Activated CD4-positive, alpha-beta T cell treated with anti-CD3 and anti-CD28 coated beads, Interleukin-2, amount 50 U/mL, for 24 hours (primary cell): ENCODE measurements at places on chromosomes 2 and 18.

- no peak for DNase-seq
Observed at GRCh38 chr2:47321411-47322031, 81.4 kb upstream of the MSH2 start.

DNA sequence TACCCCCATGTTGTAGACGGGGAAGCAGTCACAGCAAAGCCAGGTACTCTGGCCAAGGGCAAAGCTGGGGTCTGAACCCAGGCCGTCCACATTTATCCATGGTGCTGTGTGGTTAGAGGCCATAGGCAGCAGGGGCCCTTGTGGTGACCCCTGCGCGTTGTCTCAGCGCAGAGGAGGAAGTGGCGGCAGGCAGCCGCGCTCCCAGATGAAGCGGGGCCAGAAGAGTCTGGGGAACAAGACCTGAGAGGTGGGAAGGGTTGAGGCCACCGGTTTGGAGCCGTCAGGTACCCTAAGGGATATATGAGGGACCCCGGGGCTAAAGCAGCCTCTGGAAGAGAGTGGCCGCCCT is 770 bp downstream of the ZNF396 start:
- no peak for DNase-seq

- peak; percentile 74 for DNase-seq
Observed at GRCh38 chr2:64522843-64523428, 1.2 kb upstream of the AFTPH start.

DNA sequence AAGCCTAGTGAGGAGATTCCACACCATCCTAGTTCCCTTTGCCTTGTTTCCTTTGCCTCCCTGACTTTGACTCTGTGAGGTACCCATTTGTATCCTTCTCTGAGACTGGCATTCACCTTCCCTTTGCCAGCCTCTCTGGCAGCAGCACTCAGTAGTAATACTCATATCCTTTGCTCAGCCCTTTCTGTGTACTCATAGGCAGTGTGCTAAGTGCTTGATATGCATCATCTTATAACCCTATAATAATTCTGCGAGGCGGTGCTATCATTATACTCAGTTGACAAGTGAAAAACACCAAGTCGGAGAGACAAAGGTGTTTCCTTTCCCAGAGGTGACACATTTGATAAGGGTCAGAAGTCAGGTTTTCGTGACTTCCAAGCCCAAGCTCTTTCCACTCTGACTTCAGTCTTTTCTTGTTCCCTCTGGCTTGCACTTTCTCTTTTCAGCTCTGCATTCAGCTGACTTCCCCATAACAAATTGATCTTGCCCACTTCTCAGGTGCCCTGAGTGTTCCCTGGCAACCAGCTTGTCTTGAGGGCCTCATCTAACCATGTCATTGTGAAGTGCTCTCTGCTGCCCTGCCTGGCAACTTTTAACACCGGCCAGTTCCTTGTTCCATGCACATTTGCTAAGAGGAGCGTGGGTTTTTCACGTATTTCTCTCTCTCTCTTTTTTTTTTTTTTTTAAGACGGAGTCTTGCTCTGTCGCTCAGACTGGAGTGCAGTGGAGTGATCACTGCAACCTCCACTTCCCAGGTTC is 94.5 kb upstream of the UPP2 start:
- DNase-seq, result no peak

DNA sequence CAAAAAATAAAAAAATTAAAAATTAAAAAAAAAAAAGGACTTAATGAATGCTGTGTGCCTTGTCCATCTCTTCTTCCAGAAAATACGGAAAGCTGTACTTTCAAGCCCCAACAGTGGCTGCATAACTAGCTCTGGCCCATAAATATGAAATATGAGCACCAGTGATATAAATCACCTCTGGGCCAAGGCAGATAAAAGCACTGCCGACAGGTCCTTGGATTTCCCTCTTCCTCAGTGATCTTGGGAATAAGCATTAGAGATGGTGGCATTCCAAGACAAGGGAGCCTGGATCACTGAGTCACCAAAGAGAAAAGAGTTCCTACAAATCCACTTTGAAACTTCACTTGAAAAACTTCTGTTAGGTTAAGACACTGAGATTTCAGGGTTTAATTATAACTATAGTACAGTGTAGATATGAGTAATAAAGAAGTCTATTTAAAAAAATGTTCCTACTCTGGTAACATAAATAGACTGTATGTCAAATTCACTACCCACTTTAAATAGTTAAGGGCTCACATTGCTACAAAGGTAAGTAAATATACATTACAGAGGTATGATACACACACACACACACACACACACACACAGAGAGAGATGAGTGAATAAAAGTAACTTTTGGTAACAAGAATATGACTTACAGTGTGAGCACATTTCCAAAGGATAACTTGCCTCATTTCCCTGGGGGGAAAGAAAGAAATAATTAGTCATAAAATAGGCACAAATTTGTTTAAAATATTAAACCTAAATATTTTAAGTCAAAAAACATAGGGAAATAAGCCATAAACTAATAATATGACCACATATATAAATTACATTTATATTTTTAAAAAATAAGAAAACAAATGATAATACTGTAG is 35.6 kb downstream of the PPP3R1 start:
- no peak for DNase-seq

- DNase-seq, result no peak
Observed at GRCh38 chr2:134191835-134192234, 62.0 kb upstream of the MGAT5 start.

GRCh38 chr2:240614391-240614790 is 10.9 kb upstream of the GPR35 start:
- no peak for DNase-seq

DNA sequence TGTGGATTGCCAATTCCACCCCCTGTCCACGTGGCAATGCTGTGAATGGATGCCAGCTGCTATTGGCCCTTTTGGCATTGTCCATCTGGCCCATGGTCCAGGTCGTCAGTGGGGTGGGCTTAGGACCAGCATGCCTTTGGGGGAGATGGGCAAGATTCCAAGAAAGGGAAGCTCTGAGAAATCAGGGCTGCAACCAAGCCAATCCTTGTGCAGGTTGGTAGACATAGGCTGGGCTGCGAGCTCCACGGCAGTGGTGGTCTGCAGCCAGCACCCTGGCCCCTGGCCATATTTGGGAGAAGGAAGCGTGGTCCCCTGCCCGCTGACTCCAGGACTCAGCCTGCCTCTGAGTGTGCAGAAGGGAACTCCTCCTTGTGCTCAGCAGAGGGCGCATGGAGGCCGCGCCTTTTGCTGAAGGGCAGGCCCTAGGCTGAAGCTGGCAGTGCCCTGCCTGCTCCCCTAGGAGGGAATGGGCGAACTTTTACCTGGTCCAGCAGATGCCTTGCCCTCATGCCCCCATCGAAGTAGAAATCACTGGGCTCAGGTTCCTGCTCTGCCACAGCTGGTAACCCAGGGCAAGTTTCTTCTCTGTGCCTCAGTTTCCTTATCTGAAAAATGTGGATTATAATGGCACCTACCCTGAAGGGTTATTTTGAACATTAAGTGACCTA is 5.4 kb downstream of the SPR start:
- DNase-seq, result peak; percentile 47

DNA sequence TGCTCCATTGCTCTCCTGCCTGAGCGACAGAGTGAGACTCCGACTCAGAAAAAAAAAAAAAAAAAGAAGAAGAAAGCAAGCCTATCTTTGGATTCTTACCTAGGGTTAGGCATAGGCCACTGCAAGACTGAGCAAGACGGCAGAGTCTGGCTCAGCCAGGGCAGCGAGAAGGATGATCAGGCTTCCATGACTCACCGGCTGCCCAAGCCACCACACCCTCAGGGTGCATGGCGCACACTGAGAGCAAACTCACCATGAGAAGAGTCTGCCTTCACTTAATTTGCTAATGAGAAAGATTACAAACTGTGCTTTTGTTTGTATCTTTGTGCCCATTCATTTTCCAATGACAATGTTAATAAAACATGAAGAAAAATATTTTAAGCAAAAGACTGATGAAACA is 8.2 kb downstream of the FAM110C start:
- DNase-seq, result no peak

DNA sequence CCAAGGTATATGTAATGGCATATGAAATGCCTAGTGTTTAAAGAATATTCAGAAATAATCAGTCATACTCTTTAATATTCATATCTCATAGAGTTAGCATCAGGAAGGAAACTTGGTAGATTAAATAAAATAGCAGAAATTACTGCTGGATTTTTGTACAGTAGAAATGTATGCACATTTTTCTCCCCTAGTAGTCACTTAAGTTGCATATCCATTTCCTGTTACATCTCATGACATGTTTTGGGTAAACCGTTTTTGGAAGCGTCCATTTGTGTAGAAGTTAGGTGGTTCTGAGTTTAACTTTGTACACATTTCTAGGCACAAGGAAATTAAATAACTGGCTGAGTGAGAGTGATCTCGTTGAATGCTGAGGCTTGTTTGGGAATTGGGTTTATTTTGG is 21.9 kb downstream of the NEDD4L start:
- DNase-seq, result no peak

DNA sequence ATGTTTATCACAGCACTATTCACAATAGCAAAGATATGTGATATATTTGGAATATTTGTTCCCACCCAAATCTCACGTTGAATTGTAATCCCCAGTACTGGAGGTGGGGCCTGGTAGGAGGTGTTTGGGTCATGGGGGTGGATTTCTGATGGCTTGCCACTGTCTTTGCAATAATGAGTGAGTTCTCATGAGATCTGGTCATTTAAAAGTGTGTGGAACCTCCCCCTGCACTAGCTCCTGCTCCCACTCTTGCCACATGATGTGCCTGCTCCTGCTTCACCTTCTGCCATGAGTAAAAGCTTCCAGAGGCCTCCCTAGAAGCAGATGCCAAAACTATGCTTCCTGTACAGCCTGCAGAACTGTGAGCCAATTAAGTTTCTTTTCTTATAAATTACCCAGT is 72.2 kb upstream of the DYNC1I2 start:
- no peak for DNase-seq

DNA sequence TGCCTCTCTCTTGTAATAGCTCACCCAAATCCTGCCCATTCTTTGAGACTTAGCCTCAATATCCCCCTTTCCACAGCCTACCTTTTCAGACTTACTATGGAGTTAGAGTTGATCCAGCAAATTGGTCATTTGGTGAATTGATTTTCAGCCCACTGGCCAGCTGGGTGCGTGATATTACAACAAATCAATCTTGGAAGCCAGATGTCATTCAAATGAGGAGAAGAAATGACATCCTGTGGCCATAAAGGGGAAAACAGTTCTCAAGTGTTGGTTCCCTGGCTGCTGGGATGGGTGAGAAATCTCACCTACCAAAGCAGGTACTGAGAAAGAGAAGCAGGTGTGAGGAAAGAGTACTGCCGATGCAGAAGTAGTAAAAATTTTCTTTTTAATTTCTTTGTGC is 36.7 kb upstream of the FOXI3 start:
- DNase-seq, result no peak

GRCh38 chr2:205540036-205540435 is 142.3 kb upstream of the NRP2 start:
- DNase-seq, result no peak

GRCh38 chr2:85062565-85062964 is 70.6 kb upstream of the TCF7L1 start:
- no peak for DNase-seq

DNA sequence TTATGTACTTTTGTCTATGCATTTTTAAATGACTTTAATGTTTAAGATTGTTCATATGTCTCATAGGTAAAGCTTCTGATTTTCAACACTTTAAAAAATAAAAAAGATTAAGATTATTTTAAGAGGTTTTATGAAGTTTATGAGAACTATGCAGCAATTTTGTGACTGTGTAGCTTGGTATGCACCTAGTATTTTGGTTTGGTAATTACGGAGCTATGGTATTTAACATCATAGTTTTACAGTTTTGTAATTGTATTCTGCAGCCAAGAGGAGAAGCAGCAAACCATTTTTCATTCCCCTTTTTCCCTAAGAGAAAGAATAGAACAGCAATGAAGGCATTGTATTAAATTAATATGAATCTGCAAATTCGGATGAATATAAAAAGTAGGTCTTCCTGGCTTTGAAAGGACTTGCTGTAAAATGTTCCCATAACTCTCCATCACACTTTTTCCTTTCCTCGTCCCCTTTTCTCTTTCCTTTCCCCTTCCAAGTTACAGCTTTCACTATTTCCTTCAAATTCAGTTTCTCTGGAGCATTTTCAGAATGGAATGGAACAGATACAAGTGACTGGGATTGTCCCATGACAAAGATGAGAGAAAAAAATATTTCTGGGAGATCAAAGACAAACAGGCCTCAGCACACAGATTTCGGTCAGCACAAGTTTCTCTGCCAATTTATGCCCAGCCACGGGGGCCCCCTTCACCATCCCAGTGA is 26.1 kb upstream of the PIEZO2 start:
- no peak for DNase-seq

DNA sequence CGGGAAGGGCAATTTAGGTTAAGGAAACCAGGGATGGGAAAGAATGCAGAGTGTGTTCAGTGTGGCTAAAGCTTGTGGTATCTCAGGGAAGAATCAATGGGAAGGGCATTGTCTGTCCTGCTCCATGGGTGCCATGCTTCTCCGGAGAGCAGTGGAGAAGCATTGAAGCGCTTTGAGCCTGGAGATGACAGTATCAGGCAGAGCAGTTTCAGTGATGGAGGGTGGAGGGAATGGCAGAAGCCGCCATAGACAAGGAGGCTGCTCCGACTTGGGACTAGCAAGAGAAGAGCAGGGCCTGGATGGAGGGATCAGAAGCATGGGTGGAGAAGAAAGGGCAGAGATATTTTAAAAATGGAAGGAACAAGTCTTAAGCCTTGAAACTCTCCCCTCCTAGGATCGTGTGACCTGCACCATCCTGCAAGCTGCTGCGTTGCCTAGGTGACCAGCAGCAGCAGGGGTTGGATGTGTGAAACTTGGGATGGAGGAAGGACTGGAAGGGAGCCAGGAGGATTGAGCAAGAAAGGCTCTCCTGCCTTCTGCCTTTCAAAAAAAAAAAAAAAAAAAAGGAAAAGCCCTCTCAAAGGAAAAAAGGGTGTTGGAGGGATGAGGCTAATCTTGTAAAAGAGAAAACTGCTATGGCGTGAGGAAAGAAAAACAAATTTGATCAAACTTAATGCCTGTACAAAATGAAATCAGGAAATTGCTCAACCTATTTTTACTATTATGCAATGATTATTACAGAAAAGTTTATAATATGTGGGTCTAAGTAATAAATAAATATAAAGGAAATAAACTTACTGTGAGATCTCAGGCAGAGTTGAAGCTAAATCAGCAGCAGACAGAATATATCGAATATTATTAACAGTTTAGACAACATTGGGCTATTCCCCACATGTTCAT is 493.8 kb upstream of the NRP2 start:
- no peak for DNase-seq

DNA sequence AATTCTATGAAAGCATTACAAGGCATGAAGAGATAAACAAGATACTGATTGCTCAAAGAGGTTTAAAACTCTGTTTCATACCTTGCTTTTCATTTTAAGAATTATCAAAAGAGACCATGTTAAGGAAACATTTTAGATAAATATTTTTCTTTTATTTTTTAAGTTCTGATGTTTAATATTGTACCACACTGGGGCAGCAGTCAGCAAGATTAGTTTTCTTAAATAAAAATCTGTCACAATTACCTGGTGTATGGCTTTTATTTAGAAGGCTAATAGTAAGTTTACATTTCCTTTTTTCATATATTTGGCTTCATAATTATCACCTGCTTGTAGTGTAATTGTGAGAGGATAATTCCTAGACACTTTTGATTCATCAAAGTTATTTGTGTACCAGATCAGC is 46.4 kb downstream of the ZNF804A start:
- DNase-seq, result no peak

- no peak for DNase-seq
Observed at GRCh38 chr2:176852667-176853066, 359.9 kb upstream of the HNRNPA3 start.
